ENCODE measurements at places on chromosomes 6 and 20.
A peak's percentile ranks its signal among the peaks of the same experiment; 100 is the strongest.

DNA sequence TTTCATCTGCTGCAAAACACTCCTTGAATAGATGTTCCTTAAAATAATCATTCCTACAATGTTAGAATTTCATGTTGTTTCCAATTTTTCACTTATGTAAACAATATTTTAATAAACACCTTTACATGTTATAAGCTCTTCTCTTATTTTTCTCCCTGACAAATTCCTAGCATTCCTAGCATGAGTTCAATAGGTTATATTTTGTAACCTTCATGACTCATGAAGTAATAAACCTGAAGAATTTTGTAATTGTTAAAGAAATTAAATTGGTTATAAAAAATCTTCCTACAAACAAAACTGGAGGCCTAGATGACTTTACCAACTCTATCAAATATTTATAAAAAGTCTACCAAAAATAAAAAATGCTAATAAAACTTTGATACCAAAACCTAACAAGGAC lies 66.3 kb downstream of the NT5E start:
- peaks cover 44% of the 10 kb centered on the region for H3K36me3 ChIP-seq
- no peak overlapping the region for H3K27ac ChIP-seq
- H3K27me3 ChIP-seq = no peaks in the 10 kb centered on the region
- H3K4me1 ChIP-seq = no peaks in the 10 kb centered on the region

GRCh38 chr6:170308761-170309160 lies 2.2 kb downstream of the FAM120B start:
- H3K4me1 ChIP-seq = peaks cover 18% of the 10 kb centered on the region
- H3K27ac ChIP-seq = no peak overlapping the region
- H3K27me3 ChIP-seq = no peaks in the 10 kb centered on the region
- peaks cover 2% of the 10 kb centered on the region for H3K36me3 ChIP-seq
- no peak for DNase-seq
- H3K4me3 ChIP-seq = no peak overlapping the region

DNA sequence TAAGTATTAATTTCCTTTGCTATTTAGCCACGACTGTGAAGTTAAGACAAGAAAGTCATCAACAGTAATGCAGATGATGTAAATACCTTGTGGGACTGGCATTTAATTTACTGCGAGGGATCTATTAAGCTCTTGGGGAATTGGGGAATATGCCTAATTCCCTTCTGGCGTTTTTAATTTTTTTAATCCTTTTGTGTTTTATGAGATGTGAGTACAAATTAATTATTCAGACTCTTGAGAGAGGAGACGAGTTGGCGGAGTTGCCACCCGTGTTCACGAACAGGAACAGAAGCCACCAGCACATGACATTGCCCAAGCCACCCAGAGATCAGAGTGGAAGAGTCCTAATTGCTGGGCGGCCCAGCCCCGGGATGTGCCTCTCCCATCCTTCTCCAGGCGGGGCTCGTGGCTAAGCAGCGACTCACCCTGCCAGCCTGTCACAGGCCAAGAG lies 533 bp upstream of the CRYBG1 start:
- H3K27ac ChIP-seq = no peak overlapping the region
- peaks cover 31% of the 10 kb centered on the region for H3K27me3 ChIP-seq
- peak overlapping the region; percentile 26 for H3K4me3 ChIP-seq

- no peak overlapping the region for H3K4me3 ChIP-seq
- no peaks in the 10 kb centered on the region for H3K4me1 ChIP-seq
- no peak overlapping the region for H3K27ac ChIP-seq
- DNase-seq = no peak
Observed at GRCh38 chr6:46473881-46474280, 17.4 kb downstream of the RCAN2 start.

- no peaks in the 10 kb centered on the region for H3K36me3 ChIP-seq
- no peak overlapping the region for H3K4me3 ChIP-seq
- H3K4me1 ChIP-seq = no peaks in the 10 kb centered on the region
- no peak overlapping the region for H3K27ac ChIP-seq
- H3K27me3 ChIP-seq = peaks cover 14% of the 10 kb centered on the region
- DNase-seq = no peak
Observed at GRCh38 chr6:106939848-106940247, 34.7 kb downstream of the CD24 start.

GRCh38 chr6:106223300-106223930 lies 102.1 kb downstream of the ATG5 start:
- H3K36me3 ChIP-seq = no peaks in the 10 kb centered on the region
- H3K27ac ChIP-seq = no peak overlapping the region
- no peak overlapping the region for H3K4me3 ChIP-seq
- DNase-seq = peak; percentile 57
- H3K27me3 ChIP-seq = no peaks in the 10 kb centered on the region

DNA sequence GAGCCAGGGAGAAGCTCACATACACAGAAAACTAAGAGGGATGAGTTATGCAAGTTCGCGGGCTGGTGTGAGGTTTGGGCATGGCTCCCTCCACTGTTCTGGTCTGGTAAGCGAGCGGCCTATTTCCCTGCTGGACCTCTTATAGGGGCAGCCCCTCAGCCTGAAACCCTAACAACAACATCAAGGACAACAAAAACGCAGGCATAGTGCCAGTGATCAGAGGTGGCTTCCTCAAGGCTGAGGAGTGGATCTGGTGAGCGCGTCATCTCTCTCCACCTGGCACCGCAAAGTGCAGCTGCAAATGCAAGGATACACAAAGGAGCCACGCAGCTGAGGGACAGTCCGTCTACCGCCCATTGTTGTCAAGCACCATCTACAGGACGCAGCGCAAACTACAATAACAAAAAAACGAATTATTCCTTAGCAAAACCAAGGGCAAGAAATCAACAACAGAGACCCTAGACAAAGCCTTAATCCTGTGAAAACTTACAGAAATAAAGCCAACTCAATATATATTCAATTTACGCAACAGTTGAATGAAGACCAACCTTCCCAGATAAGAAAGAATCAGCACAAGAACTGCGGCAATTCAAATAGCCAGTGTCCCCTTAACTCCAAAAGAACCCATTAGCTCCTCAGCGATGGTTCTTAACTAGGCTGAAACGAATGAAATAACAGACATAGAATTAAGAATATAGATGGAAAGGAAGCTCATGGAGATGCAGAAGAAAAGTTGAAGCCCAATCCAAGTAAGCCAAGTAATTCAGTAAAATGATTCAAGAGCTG lies 9.2 kb upstream of the DEFB110 start:
- H3K36me3 ChIP-seq = no peaks in the 10 kb centered on the region
- no peaks in the 10 kb centered on the region for H3K27me3 ChIP-seq
- no peak for DNase-seq
- no peak overlapping the region for H3K27ac ChIP-seq
- H3K4me1 ChIP-seq = no peaks in the 10 kb centered on the region

DNA sequence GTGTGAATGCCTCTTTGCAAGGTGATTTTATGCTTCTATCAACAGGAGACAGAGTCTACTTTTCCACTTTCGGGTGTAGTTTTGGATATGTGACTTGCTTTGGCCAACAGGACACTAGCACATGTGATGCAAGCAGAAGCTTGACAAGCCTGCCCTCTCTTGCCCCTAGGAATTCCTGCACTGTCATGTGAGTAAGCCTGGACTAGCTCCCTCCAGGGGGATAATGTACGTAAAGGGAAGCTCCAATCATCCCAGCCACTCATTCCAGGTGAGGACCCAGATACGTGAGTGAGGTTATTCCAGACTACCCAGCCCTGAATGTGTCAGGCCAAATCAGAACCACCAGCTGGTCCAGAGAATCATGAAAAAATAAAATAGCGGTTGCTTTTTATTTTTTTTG lies 33.3 kb downstream of the BEND3 start:
- H3K4me1 ChIP-seq = no peaks in the 10 kb centered on the region
- no peak for DNase-seq
- H3K27me3 ChIP-seq = no peaks in the 10 kb centered on the region
- no peaks in the 10 kb centered on the region for H3K36me3 ChIP-seq
- no peak overlapping the region for H3K4me3 ChIP-seq

- H3K27ac ChIP-seq = no peak overlapping the region
- no peaks in the 10 kb centered on the region for H3K4me1 ChIP-seq
- no peak for DNase-seq
- H3K36me3 ChIP-seq = no peaks in the 10 kb centered on the region
- no peak overlapping the region for H3K4me3 ChIP-seq
- no peaks in the 10 kb centered on the region for H3K27me3 ChIP-seq
Observed at GRCh38 chr20:12175538-12175937, 257.8 kb downstream of the BTBD3 start.

DNA sequence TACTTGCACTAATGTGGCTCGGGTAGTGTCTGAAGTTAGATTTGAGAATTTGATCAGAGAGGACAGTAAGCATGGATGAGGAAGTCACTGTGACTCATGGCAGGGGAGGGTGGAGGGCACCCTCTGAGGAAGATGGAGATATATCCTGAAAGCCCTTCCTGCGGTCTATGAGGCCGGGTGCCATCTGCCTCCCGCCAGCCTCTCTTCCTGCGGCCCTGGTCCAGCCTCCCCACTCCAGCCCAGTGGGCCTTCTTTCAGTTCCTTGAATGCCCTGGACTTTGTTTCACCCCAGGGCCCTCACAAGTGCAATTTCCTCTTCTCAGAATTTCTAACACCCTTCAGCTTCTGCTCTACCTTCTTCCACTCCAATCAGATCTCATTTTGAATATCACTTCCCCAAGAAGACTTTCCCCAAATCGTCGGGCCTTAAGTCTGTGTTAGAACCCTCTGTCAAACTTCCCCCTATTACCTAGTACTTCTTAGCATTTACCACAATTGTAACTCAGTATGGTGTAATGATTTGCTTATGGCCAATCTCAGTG lies 20.2 kb upstream of the TNFAIP3 start:
- H3K27me3 ChIP-seq = no peaks in the 10 kb centered on the region
- no peaks in the 10 kb centered on the region for H3K4me1 ChIP-seq
- no peak for DNase-seq
- no peak overlapping the region for H3K27ac ChIP-seq

- no peak for DNase-seq
- peak overlapping the region; percentile 93 for H3K27ac ChIP-seq
- peak overlapping the region; percentile 58 for H3K4me3 ChIP-seq
- peaks cover 16% of the 10 kb centered on the region for H3K4me1 ChIP-seq
Observed at GRCh38 chr6:25963426-25964123, 973 bp downstream of the TRIM38 start.

GRCh38 chr6:71486461-71486860 lies 197.8 kb downstream of the OGFRL1 start:
- H3K27ac ChIP-seq = no peak overlapping the region
- no peaks in the 10 kb centered on the region for H3K36me3 ChIP-seq
- no peaks in the 10 kb centered on the region for H3K4me1 ChIP-seq
- H3K27me3 ChIP-seq = no peaks in the 10 kb centered on the region
- no peak overlapping the region for H3K4me3 ChIP-seq

GRCh38 chr6:9933677-9934076 lies 481.2 kb downstream of the TFAP2A start:
- no peak overlapping the region for H3K27ac ChIP-seq
- H3K4me1 ChIP-seq = no peaks in the 10 kb centered on the region
- no peaks in the 10 kb centered on the region for H3K36me3 ChIP-seq
- no peak for DNase-seq
- H3K27me3 ChIP-seq = no peaks in the 10 kb centered on the region

- H3K4me3 ChIP-seq = peak overlapping the region; percentile 93
- peak; percentile 64 for DNase-seq
- H3K27ac ChIP-seq = peak overlapping the region; percentile 67
- peaks cover 17% of the 10 kb centered on the region for H3K4me1 ChIP-seq
- no peaks in the 10 kb centered on the region for H3K27me3 ChIP-seq
- no peaks in the 10 kb centered on the region for H3K36me3 ChIP-seq
Observed at GRCh38 chr20:3407771-3408637, 535 bp upstream of the DNAAF9 start.

DNA sequence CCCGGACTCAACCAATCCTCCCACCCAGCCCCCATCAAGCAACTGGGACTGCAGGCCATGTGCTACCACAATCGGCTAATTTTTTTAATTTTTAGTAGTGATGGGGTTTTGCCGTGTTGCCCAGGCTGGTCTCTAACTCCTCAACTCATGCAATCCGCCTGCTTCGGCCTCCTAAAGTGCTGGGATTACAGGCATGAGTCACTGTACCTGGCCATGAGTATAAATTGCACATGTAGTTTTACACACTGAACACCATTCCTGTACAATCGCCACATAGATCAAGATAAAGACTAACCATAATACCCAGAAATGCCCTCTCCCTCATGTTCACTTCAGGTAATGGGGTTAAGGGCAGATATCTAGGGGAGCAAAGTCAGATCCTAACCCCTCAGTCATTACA lies 26.4 kb downstream of the TRPC4AP start:
- H3K27me3 ChIP-seq = no peaks in the 10 kb centered on the region
- peaks cover 8% of the 10 kb centered on the region for H3K4me1 ChIP-seq
- no peak overlapping the region for H3K27ac ChIP-seq
- H3K36me3 ChIP-seq = peaks cover 13% of the 10 kb centered on the region
- no peak overlapping the region for H3K4me3 ChIP-seq
- DNase-seq = no peak

GRCh38 chr20:63736893-63737694 lies 630 bp downstream of the LIME1 start:
- peaks cover 50% of the 10 kb centered on the region for H3K36me3 ChIP-seq
- H3K27me3 ChIP-seq = no peaks in the 10 kb centered on the region
- peak overlapping the region; percentile 69 for H3K27ac ChIP-seq
- H3K4me3 ChIP-seq = peak overlapping the region; percentile 90
- DNase-seq = peak; percentile 64

GRCh38 chr6:157769776-157770426 lies 53.1 kb upstream of the SNX9 start:
- H3K4me1 ChIP-seq = peaks cover 27% of the 10 kb centered on the region
- DNase-seq = no peak
- H3K4me3 ChIP-seq = no peak overlapping the region

DNA sequence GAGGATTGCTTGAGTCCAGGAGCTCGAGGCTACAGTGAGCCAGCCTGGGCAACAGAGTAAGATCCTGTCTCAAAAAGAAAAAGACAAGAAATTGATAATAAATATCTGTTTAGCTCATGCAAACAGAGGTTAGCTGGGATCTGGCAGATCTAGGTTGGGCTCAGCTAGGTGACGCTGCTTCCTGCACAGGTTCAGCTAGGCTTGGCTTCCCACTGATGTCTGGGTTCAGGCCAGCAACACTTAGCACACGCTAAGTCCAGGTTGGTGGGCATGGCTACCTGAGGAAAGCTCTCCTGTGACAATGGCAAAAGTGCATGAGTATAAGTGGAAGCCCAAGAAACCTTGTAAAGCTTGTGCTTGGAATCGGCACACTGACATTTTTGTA lies 48.7 kb downstream of the RIN2 start:
- H3K27ac ChIP-seq = no peak overlapping the region
- H3K27me3 ChIP-seq = peaks cover 5% of the 10 kb centered on the region
- H3K4me3 ChIP-seq = no peak overlapping the region
- no peak for DNase-seq
- no peaks in the 10 kb centered on the region for H3K36me3 ChIP-seq
- no peaks in the 10 kb centered on the region for H3K4me1 ChIP-seq

Measured in T-cell (primary cell).